ENCODE measurements at places on chromosomes 1 and 21.

DNA sequence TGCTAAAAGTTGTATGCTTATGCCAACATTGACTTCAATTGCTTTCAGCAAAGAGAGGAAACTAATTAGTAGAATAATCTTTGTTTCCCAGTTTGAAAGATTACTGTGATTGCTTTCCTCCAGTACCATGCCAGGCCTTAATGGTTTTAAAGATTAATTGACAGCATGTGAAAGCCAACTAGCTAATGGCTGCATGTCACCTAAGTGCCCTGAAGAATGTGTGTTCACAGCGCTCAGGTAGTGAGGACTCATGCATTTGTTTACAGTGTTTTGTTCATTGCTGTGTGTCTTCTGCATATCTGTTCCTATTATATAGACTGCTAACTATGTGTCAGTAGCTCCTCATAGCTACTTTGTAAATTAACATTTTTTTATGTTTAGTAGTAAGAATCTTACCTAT is 335.6 kb downstream of the LRRIQ3 start:
- no peak for DNase-seq

DNA sequence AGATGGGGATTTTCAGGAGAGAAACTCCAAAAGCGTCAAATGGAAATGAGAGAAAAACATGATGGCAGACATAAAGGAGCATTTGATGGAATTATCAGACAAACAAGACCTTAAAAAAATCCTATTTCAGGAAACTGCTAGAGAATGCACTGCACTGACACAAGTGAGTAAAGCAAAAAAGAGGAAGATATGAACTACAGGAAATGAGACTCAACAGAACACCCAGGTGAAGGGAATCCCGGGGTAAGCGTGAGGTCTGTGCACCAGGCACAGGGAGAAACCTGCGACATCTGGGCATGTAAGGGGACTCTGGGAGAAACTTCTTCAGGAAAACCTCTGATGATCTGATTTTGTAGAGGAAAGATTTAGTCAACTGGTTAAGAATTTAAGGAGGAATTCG is 2.8 kb downstream of the TARBP1 start:
- no peak for DNase-seq

DNA sequence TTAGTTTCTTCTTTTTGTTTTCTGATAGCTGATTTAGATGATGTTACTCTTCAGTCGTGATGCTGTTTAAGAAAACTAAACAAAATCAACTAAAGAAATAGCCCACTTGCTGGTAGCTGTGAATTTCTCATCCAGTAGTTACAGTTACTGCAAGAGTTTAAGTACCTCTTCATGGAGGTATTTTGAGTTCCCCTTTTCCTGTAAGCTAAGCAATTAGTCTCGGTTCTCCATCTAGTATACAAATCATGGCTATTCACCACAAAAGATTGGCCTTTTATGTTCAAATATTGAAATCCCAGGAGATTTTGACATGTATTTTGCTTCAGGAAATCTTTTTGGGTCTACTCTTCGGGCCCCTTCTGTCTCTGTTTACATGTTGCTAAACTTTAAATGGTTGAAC is 31.1 kb downstream of the HUNK start:
- no peak for DNase-seq

DNA sequence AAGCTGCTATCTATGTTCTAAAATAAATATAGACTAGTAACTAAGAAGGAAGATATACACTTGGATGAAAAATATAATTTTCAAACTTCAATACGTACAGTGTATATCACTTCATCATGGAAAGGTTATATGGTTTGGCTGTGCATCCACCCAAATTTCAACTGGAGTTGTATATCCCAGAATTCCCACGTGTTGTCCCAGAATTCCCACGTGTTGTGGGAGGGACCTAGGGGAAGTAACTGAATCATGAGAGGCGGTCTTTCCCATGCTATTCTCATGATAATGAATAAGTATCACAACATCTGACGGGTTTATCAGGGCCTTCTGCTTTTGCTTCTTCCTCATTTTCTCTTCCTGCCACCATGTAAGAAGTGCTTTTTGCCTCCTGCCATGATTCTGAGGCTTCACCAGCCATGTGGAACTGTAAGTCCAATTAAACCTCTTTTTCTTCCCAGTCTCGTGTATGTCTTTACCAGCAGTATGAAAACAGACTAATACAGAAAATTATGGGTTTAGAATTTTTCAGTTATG is 10.7 kb downstream of the NEGR1 start:
- no peak for DNase-seq

GRCh38 chr1:73463873-73464272 is 734.1 kb downstream of the LRRIQ3 start:
- DNase-seq, result no peak

GRCh38 chr1:32891630-32892029 is 5.3 kb downstream of the HPCA start:
- no peak for DNase-seq

- DNase-seq, result no peak
Observed at GRCh38 chr21:44423941-44424607, 31.2 kb upstream of the LRRC3 start.

- DNase-seq, result no peak
Observed at GRCh38 chr1:111894497-111894896, 95.0 kb downstream of the KCND3 start.

DNA sequence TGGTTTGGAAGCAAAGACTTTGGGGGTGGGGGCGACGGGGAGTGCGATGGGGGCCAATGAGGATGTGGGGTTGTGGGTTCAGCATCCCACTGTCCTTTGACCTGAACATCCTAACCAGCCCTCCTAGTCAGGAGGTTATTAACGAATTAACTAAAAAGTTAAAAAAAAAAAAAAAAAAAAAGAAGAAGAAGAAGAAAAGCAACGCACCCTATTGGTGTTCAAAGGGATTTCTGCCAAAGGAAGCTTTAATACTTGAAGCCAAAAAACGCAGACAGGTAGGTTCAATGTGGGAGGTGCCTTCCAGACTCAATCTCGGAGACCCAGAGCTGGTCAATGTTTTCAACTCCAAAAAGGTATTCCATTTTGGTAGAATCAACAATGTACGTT is 2.2 kb downstream of the CLIC6 start:
- DNase-seq, result no peak

DNA sequence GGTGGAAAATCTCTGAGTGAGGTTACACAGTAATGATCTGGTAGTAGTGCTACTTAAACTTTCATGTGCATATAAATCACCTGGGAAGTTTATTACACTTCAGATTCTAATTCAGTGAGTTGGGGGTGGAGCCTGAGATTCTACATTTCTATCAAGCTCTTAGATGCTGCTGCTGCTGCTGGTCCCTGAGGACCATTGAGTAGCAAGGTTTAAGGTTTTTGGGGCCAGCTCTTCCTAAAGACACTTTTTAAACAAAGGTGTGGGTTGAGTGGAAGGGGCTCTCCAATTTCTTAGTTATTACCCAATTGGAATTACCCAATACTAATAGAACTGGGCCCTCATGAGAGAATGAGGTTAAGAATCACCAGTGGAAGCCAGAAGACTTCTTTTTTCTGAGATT is 29.5 kb downstream of the KCNA3 start:
- DNase-seq, result no peak

DNA sequence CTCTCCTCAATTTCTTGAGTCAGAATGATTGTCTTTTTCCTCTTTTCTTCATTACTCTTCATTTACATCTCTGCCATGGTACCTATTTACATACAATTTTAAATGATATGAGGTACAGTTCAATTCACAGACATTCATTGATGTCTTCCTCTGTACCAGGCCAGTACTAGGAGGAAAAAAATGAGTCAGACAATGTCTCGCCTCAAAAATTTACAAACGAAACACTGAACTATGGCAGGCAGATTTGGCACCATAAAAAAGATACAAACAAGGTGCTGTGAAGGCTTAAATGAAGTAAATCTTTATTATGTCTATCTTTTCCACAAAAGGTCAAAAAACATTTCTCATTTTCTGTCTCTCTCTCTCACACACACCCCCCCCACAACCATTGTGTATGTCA is 71.0 kb downstream of the RGS13 start:
- no peak for DNase-seq

- peak; percentile 25 for DNase-seq
Observed at GRCh38 chr1:25743164-25744139, 56.5 kb upstream of the SELENON start.

DNA sequence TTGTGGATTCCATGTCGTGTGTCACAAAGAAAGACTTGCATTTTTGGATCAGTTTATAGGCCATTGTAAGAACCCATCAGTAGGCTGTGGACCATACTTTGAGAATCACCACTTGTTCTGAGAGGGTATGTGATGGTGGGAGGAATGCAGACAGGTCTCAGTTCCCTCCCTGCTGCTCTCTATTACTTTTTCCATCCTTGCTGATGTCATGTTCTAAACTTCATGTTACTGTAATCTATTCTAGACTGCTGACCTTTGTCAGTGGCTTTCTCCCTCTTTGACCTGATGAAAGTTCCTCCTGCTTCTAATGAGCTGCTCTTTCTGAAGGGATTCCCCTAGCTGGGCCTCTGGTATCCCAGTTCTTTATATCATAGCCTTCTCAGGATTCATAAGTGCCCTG is 46.1 kb downstream of the ST3GAL3 start:
- no peak for DNase-seq

GRCh38 chr1:10863886-10864285 is 67.4 kb upstream of the CASZ1 start:
- no peak for DNase-seq

GRCh38 chr1:26900815-26901511 is 696 bp upstream of the GPATCH3 start:
- no peak for DNase-seq

GRCh38 chr1:39250460-39251240 is 46.2 kb downstream of the MACF1 start:
- no peak for DNase-seq

GRCh38 chr1:82318265-82318664 is 517.5 kb downstream of the ADGRL2 start:
- DNase-seq, result no peak

DNA sequence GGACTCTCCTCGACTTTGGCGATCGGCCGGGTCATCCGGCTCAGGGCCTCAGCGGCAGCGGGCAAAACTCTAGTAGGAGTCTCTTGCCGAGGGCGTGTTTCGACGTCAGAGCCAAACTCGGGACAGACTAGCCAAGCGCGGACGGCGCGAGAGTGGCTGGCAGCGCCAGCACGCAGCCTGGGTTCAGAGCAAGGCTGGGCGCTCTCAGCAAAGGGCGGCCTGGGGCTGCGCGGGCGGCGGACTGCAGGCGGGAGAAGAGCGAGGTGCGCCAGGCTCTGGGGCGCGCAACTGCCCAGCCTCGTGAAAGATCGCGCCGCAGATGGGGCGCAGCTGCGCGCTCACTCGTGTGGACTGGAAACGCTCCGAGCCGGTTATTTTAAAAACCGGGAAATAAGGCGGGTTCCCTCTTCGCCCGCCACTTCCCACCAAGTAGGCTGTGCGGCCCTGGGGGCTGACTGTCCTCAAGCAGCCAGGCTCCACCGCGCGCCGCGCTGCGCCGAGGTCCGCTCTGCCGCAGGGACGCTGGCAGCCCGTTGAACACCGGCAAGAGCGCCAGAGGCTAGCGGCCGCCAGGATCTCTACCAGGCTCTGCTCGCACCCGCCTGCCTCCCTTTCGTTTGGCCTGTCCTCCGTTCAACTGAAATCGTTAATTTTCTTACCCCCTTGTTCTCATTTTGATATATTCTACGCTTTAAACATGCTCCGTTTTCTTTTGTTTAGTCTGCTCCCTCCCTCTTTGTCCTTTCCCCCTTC is 2.4 kb downstream of the ALX3 start:
- no peak for DNase-seq

GRCh38 chr1:154260127-154260526 is 12.3 kb upstream of the HAX1 start:
- DNase-seq, result no peak

Measured in NCI-H526 (cell line).